ENCODE measurements at places on chromosomes 12 and 14.

DNA sequence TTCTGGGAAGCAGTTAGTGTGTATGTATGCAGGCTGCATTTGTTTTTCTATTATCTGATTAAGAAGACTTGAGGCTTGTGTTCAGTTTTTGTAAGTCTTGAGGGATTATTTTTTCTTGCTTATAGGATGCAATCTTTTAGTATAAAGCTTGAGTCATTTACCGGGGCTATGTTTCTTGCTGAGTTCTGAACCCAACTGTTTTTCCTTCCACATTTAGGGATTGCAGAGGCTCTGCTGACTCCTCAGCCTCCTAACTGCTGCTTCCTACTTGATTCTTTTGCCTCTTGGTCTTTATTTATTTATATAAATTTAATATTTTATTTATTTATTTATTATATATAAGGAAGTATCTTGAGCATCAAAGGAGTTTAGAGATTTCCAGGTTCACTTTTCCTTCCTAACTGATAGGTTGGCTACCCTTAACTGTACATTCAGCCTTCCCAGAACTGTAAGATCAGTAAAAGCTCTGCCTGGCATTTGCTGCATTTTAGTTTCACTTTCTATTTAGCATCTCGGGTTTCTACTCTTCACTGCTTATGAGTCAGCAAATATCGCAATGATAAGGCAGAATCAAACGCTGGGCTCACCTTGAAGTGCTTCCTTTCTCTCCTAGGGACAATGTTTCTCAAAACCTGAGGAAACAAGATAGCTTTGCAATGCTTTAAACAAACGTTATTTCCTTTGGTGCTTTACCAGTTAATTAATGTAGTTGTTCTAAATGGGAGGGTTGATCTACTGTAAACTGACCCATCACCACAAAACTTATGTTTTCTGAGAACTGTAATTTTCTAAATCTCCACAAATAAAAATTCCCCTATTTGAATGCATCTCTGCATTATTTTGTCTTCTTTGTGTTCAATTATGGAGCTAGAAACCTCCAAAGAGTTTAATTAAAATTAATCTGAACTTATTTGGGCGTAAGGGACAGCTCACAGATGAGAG is 1183.7 kb upstream of the TMEM132C start:
- DNase-seq = peak; percentile 78

DNA sequence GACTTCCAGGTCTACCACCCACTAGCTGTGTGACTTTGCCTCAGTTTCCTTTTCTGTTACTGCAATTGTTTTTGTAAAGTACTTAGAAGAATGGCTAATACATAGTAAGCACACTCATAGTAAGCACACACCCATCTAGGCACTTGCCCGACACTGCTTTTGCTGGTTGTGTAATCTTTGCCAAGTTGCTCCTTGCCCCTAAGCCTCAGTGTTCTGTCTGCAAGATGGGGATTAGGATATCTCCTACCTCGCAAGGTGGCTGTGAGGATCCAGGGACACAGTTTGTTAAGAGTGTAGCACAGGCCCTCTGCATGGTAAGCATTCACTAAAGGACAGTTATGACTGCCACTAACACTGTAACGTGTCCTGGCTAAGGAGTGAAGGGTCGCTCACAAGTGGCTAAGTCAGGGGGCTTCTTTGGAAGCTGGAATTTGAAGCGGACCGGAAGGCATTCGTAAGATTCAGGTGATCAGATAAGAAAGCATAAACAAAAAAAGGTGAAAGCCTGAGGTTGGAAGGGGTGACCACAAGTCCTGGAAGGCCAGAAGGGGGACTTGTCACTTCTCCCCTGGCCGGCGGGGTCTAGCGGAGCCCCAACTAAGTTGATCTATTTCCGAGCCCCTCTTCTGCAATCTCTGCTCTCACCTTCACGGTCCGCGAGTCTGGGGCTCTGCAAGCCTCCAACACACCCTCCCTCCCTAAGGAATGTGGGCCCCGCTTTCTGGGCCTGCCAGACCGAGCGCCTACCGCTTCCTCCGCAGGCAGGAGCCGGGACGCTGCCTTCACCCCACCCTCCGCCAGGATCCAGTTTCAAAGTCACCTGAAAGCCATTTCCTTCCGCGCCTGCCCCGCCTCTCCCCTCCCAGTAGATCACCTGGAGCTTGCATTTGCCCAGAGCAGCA is 1.5 kb upstream of the PLEKHG3 start:
- DNase-seq = no peak

GRCh38 chr14:100629098-100629497 is 41.9 kb upstream of the BEGAIN start:
- DNase-seq = no peak

- no peak for DNase-seq
These were observed 22.3 kb downstream of the ZFC3H1 start for GRCh38 chr12:71641390-71641789.

DNA sequence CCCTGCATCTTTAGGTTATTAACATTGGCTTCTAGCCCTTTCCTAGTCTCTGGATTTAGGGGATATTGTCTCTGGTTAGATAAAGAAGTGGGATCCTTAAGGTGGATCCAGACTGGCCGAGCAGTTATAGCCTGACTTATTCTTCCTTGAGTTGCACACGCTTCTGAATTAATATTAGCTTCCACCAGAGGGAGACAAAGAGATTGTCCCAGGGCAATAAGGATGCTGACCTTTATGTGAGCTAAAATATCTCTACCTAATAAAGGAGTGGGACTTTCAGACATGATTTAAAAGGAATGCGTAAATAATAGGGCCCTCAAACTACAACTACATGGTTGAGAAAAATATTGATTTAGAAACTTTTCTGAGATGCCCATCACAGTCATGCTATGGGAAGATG is 139.7 kb downstream of the SLCO1B3 start:
- DNase-seq = peak; percentile 43

- no peak for DNase-seq
These were observed 323.5 kb downstream of the DAD1 start for GRCh38 chr14:22265319-22266141.

GRCh38 chr14:89179891-89180404 is 237.1 kb downstream of the FOXN3 start:
- DNase-seq = no peak

- DNase-seq = no peak
These were observed 451.6 kb downstream of the RGS6 start for GRCh38 chr14:72383865-72384264.

DNA sequence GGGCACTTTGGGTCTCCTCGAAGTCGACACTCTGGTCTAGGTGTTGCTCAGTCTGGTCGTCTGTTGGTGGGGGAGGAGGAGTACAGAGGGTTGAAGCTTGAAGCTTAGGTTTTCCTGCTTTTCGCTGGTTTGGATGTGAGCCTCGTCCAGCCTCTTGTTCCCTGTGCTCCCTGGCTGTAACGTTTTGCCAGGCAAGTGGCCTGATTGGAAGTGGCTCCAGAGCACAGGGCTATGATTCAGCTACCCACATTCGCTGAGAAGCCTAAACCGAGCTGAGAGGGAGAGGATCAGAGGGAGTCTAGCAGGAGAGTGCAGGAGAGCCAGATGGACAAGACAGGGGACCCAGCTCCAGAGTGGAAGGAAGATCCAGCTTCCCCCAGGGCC is 6.1 kb downstream of the HOXC10 start:
- DNase-seq = no peak

GRCh38 chr12:72673853-72674252 is 401.7 kb downstream of the TRHDE start:
- no peak for DNase-seq

DNA sequence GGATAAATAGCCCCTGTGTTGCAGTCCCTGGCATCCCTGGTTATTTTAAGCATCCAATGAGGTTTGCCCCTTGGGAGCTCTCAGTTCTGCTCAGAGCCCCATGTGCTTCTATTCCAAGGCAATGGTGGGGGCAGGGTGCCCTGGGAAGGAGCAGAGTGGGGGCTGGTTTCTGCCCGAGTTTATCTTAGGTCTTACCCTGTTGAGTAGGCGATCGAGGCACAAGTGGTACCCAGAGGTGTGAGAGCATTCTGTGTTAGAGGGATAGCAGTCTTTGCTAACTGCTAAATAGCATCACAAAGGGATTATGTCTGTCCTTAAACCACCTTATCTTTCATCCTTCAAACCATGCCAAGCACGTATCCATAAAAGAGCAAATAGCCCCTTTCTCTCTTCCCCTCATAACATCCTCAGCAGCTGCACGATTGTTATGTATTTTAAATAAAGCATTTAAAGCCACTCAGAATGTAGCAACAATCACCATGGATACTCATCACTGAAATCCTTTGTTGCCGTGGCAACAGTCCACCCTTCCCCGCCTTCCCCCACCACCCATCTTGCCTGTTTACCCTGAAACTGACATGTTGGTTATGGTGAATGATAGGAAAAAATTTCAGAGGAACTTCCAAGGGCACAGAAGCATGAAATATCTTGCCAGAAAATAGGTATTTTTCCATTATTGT is 139.3 kb downstream of the PTPN11 start:
- DNase-seq = no peak

GRCh38 chr14:49992448-49992847 is 99.6 kb downstream of the ARF6 start:
- DNase-seq = no peak

DNA sequence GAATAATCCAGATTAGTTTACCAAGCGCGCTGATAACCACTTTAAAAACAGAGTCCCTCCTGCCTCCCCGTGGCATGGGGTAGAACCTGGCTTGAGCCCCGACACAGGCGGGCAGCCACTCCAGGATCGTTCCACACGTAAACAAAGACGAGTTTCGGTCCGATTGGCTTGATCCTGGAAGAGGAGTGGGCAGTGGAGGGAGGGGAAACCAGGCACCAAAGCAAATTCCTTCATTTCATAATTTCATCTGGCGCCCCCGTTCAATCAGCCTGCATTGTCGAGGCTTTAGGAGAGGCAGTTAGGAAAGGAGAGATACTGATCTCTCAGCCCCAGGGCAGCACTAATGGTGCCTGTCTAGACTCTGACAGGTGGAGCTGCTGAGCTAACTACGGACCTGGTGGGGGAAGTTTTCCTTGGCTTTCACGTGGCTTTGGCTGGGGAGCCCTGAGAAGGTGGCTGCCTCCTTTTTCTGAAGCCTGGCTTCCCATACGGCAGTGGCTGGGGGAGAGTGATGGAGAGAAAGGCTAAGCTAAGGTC is 751 bp upstream of the GPRC5A start:
- peak; percentile 78 for DNase-seq

GRCh38 chr12:126474703-126475102 is 1409.5 kb downstream of the AACS start:
- no peak for DNase-seq

DNA sequence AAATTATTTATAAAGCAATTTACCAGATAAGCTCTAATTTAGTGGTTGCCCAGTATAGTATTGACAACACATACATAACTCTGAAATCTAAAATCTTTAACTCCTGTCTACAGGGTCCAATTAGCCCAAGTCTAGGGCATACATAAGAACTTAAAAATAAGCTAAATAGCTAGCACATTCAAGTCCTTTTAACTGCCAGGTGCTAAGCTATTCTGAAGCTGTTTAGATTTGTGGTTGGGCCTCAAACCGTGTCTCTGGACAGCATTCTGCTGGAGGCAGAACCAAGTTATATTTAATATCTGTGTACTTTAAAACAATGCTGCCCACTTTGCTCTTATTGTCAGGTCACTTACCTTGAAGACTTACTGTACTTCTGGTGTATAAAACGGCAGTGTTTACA is 19.0 kb downstream of the RPS6KA5 start:
- no peak for DNase-seq

DNA sequence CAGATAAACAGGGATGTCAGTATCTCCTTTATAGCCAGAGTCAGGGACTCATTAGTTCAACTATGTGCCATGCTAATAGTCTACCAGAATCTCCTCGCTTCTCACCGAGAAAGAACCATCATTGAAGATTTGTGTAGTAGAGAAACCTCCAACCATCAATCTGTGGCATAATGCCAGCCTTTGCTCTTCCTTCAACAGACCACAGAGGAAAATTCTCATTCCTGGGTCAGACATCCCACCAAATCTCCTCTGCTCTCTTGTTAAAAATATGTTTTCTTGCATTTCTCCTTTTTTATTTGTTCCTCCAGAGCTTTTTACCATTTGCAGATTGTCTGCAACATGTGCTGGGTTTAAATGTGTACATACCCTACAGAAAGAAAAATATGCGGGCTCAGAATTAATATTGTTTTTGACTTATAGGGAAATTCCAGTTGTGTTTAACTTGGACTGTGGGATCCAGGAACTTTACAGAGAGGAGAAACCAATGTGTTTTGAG is 64.9 kb downstream of the LLPH start:
- DNase-seq = peak; percentile 57

- no peak for DNase-seq
These were observed 105.9 kb downstream of the PRMT8 start for GRCh38 chr12:3596703-3597415.

DNA sequence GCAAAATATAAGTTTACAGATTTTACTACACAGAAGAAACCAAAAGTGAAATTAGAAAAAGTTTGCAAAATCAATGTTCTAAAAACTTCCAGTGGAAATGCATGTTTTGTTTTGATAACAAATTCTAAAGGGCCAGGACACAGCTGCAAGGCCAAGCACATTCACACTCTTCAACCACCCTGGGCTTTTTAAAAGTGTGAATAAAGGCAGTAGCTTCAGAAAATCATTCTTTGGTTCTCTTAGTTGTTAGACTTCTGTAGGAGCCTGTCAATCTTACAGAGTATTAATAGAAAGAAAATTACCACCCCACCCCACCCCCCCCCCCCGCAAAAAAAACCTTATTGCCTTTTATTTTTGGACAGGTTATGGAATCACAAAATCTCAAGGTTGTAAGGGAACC is 105.2 kb upstream of the EGLN3 start:
- DNase-seq = no peak

GRCh38 chr12:132259364-132259871 is 70.0 kb downstream of the GALNT9 start:
- DNase-seq = no peak

DNA sequence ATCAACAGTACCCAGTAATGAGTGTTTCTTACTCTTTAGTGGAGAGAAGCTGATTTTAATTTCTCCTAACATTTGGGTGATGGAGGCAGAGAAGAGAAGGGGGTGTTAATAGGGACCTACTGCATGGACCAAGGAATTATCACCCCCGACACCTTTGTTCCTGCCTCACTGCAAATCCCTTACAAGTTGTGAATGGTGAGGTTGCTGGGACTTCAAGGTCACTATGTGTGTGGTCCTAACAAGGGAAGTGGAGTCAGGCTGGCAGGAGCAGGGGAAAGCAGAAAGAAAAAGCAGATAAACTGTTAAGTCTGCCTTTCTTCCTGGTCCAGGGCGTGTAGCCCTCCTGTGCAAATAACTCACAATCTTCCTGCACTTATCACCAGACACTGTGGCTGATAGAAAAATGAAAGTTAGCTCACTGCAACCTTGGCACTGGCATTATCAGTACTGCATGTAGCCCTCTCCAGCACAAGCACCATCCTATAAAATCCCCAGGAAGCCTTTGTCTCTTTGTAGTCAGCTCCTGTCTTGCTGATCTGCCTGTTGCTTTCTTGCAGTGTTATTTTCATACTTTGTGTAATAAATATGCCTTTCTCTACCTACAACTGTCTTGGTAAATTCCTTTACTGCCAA is 112.3 kb upstream of the DNM1L start:
- peak; percentile 20 for DNase-seq

GRCh38 chr14:68665792-68666204 is 127.1 kb downstream of the ZFP36L1 start:
- no peak for DNase-seq

Measured in EL (cell line).